ENCODE measurements at places on chromosomes 3 and 15. TPM values are rescaled to one million over a fixed set of nuclear protein-coding genes. Genes with fewer than 3 reads are reported as not detected.

GRCh38 chr3:57142411-57142723, 22.8 kb downstream of the IL17RD start:
- DNase-seq, result no peak

- DNase-seq, result no peak
Observed at GRCh38 chr3:156513619-156514018, 41.3 kb downstream of the SSR3 start.

GRCh38 chr3:38281895-38282686, at the start of gene SLC22A14:
Gene SLC22A14, plus strand, starts transcription at chr3:38282294. Its CDS starts 23,733 bp downstream, at chr3:38306027.
- no peak for DNase-seq

DNA sequence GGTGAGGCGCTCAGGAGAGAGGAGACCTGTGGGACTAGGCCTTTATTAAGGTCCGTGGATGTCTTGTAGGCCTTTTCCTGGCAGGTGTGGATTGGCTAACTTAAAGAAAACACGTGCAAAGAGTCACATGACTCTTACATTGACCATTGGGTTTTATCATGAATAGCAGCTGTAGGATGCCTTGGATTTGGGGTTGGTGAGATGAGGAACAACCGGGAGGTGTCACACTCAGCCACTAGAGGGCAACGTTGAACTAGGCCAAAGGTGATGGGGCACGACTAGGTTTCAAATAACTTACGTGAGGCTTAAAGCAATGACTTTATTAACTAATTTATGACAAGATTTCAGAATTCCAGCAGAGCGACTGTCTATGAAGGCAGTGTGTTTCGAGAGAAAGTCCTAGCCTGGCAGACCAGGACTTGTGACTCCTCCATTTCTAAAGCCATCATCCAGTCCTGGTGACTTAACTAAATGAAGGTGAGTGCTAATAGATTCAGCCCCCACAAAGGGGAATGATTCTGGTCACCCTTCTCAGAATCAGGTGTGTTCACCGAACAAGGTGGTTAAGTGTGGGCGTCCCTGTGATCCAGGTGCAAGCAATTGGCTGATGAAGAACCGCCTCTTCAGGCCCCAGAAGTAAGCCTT, 345.6 kb downstream of the MCTP2 start:
- peak; percentile 12 for DNase-seq

DNA sequence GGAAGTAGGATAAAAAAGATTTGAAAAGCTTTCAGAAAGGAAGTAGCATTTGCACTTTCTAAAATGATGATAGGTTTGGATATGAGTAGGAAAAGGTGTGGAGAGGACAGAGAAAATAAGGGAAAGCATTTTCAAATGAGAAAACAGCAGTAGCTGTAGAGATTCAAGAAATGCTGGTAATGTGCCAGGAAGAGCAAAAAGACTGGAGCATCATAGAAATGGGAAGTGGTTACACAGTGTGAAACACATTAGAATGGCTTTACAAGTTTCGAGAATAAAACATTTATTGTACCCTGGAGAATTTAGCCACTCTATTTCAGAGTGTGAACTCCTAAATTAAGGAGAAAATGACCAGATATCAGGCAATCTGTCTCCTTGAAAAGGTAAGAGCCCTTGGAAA, 108.3 kb upstream of the CHL1 start:
- no peak for DNase-seq

DNA sequence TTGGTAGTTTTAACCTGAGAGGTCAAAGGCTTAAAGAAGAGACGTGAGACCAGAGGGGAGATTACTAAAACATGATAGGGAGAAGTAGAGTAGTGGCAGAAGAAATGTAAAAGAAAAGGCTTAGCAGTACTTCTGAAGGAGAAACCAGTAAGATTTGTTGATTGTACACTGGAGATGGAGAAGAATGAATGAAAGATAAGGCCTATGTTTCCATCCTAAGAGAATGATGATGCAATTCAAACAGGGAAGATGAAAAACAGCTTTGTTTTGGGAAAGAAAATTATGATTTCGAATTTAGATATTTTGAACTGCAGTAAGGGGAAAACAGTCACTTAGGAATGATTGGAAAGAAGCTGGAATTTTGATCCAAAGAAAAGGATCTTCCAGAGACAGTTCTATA, 97.4 kb upstream of the PLXND1 start:
- DNase-seq, result no peak

GRCh38 chr3:123158899-123159390, 42.8 kb upstream of the SEC22A start:
- no peak for DNase-seq

DNA sequence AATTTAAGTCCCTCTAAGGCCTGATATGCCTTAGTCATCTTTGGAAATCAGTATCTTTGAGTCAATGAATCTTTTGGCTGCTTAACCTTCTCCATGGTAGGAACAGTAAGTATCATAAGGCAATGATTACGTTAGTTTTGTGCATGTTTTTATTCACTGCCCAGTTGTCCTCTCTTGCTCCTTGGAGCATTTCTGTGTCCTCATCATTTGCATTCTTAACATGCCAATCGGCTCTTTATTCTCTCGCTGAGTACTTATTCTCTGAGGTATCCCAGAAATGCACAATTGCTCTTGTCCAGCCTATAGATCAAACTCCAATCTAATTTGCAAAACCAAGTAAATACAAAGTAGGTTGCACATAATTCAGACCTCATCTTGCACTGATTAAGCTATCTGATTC, 405.0 kb upstream of the IL12A start:
- DNase-seq, result no peak

DNA sequence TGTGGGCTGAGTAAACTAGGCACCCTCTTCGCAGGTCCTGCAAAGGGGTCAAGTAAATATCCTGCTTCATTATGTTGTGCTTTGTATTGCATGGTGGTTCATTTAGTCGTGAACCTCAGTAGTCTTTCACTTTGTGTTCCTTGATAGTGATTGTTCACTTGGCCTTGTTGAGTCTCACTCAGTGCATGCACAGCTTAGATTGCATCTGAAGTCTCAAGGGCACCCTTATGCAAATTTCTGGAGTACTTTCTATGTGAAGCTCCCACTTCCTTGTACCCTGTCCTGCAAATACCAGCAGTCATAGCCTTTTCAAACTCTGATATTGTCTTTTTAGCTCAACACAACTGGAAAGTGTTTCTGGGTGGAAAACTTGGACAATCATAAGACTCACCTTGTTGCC, 519.2 kb downstream of the NAALADL2 start:
- no peak for DNase-seq

DNA sequence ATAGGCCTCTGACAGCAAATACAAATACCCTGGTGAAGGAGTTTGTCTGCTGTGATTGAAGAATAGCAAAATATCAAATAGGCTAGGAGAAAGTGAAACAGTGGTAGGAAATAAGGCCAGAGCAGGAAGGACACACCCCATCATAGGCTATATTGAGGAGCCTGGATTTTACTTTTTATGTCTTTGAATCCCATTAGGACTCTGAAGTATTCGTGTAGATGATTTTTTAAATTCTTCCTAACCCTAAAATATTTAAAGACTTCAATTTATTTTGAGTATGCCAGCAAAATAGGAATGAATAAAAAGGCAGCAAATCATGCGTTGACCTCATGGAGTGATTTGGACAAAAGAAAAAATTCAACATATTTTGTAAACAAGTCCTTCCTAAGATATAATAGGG, 562.8 kb downstream of the NAALADL2 start:
- DNase-seq, result no peak

GRCh38 chr15:78387246-78388037, 47.3 kb downstream of the CRABP1 start:
- no peak for DNase-seq

Gene LAMB2
- 108 TPM for total RNA-seq

Gene A4GNT
- total RNA-seq, result not detected

Gene HCLS1
- 0.45 TPM for total RNA-seq

Gene ZBED2
- not detected for total RNA-seq

Gene AMT
- 14.0 TPM for total RNA-seq

Gene LTK
- total RNA-seq, result 0.16 TPM

Gene TOPAZ1
- total RNA-seq, result not detected

Gene CD200R1
- total RNA-seq, result not detected

Gene MYZAP
- total RNA-seq, result 0.28 TPM

Gene C3orf20
- not detected for total RNA-seq

Gene HIGD2B
- total RNA-seq, result not detected

Data from neural crest cell (in vitro differentiated cells).